Stimulated activated CD4-positive, alpha-beta T cell treated with anti-CD3 and anti-CD28 coated beads, Interleukin-2, amount 100 ng/mL, for 48 hours (primary cell): ENCODE measurements at places on chromosomes 4 and X.

DNA sequence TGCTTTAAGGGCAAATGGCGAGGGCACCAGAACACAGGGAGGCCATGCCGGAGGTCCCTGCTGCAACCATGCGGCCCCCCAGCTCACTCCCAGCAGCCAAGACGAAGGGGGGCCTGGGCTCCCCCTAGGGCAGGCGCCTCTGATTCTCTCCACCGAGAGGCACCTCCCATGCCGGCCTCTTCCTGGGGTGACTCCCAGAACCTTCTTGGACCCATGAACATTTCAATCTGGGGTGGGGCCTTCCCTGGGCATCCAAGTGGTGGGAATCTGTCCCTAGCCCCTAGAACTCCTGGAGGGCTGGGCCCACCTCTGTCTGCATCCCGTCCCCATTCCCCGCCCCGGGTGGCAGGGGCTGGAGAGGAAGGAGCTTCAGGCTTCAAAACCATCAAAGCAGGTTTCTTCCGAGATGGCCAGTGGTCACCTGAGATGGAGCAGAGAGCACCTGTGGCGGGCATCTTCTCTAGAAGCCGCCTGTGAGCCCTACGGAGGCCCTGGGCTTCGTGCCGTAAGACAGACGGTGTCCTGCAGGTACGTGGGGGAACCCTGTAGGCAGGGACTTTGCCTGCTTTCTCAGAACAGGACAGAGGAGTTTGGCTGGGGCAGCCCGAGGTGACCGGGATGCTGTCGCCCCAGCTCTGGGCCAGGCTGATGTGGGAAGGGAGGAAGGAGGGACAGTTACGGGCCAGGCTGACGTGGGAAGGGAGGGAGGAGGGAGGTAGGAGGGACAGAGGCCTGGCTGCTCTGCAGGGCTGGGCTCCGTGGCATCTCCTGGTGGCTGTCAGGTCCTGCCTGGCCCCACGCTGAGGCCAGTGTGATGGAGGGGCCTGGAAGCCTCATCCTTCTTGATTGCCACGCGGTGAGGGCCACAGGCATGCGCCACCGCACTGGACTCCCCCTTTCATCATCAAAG is 6.8 kb upstream of the SLC25A6 start:
- DNase-seq = no peak

DNA sequence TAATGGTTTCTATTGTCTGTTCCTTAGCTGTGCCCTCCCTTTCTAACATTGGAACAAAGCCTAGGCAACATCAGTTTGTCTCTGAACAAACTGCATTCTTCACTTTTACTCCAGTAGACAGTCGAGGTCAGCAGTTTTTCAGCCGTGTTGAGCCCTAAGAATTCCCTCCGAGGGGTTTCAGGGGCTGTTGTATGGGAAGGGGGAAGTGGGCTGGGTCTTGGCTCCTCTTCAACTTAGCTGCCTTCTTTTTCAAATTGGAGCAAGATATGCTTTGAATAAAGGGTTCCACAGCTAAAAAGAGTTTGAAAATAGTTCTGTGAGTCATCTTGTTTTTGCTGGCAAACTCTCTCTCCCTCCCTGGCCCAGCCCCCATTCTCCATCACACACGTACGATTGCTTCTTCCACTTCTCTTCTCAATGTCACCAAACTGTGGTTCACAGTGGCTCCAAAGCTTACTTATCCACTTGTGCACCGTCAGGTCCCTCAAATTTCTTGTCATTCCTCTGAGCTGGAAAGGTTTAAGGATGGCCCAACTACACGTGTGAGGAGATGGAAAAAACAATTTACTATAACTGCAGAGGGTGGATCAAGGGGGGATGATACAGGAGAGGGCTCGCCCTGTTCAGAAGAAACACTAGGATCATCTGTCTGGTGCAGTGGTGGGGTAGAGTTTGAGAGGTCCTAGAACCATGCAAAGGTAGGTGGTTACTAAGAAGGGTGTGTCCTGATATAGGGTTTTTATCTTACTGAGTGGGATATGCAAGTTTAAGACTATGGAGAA is 9.2 kb upstream of the MAML3 start:
- DNase-seq = no peak

GRCh38 chr4:182189103-182189878 is 53.9 kb upstream of the TENM3 start:
- DNase-seq = no peak

GRCh38 chr4:185398618-185399017 is 2.0 kb downstream of the ANKRD37 start:
- DNase-seq = no peak
